ENCODE measurements at places on chromosomes 3 and 15.

GRCh38 chr3:5390936-5391625 lies 203.6 kb downstream of the EDEM1 start:
- DNase-seq, result no peak

- DNase-seq, result no peak
These were observed 108.8 kb downstream of the EFHB start for GRCh38 chr3:19825193-19825592.

- DNase-seq, result no peak
These were observed 186.9 kb downstream of the MAGI1 start for GRCh38 chr3:65851827-65852226.

DNA sequence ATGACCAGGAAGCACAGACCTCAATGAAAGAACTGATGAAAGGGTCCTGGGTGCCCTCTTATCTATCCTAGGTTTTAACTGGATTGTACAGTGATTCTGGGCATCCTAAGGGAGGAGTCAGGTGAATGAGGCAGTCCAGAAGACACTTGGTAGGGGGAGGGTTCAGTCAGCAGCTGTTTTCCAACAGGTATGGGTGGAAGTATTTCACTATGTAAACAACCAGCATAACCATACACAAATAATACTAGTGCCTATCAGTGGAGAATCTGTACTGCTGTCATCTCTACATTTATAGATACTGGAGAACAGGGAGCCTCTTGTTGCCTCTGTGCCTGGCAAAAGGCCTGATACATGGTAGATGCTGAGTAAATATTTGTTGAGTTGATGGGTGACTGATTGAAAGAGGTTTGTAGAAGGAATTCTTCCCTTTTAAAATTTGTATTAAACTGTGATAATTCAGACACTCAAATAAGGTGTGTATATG lies 328.5 kb downstream of the RBMS3 start:
- DNase-seq, result no peak

GRCh38 chr3:194447161-194447560 lies 39.6 kb downstream of the ATP13A3 start:
- no peak for DNase-seq

DNA sequence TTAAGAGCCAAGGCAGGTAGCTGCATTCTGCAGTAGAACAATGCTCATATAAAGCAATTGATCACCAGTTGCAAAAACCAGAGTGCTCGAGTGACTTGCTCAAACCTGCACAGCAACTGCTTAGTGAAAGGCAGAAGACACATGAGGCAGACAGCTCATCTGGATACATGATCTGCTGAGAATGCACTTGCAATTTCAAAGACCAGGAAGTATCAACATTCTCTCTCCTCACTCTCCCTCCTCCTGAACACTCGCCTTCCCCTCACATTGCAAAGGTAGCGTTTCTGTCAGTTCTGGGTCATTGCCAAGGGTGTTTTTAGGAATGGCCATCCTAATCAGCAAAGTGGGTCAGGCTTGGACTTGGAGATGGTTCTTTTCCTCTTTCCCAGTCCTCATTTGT lies 61.0 kb downstream of the BFSP2 start:
- no peak for DNase-seq

DNA sequence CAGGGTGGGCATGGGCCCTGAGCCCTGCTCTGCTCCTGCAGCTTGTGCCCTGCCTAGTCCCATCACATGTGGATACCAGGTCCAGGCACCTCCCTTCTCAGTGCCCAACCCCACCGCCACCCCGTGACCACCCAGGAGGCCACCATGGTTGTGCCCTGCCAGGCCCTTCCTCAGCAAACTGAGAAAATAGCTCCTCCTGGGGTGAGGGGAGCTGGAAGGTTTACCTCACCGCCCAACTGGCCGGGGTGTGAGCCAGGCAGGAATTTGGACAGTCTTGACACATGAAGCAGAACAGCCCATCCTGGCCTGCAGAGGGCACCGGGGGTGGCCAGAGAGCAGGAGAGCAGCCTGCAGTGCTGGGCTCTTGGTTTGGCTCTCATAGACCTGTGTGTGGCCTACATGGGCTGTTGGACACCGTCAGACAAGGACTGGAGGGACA lies 11.4 kb upstream of the C3orf22 start:
- DNase-seq, result no peak

GRCh38 chr3:51395493-51396213 lies 4.6 kb downstream of the RBM15B start:
- no peak for DNase-seq

DNA sequence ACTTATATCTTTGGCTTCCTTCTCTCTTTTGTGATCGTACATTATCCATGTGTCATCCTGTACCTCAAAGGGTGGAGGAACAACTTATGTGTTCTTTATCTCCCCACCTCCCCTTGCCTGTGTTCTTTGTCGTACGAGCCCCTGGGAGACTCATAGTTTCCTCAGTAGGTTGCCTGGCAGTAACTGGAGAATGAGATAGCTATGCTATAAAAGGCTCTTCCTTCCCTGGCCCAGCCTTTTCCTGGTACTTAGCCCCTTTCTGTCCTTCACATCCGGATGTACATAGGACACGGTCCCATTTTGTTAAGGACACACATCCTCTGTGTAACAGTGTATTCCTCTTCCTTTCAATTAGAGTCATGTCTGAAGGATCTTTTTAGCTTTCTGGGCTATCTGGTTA lies 32.1 kb downstream of the PLCL2 start:
- no peak for DNase-seq

DNA sequence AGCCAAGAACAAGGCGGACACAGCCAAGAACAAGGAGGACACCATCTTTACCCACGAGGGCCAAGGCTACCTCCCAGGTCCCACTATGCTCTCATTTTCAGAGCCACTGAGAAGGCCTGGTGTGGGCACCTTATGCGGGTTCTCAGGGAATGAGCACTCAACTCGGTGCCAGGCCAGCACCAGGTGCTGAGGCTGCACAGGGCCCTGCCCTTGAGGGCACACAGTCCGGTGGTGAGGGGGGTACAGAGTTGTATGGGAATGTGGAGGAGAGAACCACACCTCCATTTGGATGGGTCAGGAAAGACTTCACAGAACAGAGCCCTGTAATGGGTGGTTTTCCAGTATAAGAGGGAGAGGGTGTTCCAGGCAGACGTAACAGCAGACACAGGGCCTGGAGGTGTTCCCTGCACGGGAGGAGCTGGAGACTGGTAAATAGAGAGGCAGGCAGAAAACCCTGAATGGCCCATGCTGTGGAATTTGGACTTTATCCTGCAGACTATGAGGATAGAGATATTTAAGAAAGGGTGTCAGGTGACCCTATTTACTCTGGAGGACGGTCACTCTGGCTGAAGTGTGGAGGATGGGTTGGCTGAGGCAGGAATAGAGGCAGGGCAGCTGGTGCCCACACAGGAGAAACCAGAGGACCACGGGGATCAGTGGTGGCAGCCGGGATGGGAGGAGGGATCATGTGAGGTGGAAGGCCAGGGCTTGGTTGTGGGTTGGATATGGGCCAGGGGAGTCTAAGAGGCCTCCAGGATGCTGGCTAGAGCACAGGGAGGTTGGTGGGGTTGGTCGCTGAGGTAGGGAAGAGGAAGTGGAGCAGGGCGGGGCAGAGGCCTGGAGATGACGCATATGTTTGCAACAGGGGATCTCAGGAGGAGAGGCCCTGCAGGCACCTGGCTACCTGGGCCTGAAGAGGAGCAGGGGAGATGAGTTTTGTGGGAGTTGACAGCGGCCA lies 34.6 kb downstream of the CRABP1 start:
- DNase-seq, result no peak

- DNase-seq, result no peak
These were observed 450.7 kb upstream of the SEMA6D start for GRCh38 chr15:47266566-47266965.

DNA sequence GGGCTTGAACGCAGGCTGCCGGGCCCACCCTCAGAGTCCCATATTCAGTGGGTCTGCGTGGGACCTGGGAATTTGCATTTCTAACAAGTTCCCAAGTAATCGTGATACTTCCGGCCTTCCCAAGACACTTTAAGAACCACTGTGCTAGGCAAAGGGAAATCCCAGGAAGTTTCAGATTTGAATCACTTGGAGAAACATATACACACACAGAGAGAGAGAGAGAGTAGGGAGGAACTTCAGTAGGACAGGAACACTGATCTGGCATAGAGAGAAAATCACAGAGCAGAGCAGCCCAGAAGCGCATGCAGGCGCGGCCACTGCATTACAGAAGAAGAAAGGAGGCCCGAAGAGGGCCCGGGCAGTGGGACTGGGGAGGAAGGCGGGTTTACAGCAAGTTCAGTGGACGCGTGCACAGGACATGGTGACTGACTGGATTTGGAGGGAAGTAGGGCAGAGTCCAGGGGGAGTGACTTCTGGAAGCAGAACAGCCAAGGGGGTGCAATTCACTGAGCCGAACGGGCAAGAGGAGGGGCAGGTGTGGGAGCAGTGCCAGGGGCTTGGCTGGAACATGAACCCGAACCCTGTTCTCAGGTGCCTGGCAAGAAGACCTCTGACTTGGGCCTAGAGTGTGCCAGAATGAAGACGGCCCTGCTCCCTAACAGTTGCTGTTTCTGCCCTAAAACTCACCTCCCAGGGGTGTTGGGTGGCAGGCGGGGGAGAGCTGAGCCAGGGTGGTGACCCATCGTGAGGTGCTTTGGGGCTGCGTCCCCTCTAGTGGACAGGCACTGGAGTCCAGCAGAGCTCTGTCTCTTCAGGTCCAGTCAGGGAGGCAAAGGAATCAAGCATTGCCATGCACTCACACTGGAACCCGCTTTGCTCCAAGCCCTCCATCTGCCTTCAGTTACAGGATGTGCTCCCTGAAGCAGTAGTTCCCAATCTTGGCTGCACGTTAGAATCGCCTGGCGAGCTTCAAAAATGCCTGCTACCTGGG lies 101.3 kb upstream of the HES1 start:
- no peak for DNase-seq

DNA sequence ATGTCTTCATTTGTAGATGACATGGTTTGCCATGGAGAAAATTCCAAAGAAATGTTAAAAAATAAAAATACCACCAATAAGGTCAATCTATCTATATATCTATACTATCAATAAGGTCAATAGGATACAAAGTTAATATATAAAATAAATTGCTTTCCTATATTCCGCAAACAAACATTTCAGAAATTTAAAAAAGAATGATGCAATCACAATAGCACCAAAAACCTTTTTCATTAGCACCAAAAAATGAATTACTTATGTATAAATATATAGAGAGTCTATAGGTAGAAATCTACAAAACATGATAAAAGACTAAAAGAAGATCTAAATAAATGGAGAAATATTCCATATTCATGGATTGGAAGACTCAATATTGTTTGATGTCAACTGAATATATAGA lies 22.8 kb upstream of the GOLGA8A start:
- DNase-seq, result no peak

DNA sequence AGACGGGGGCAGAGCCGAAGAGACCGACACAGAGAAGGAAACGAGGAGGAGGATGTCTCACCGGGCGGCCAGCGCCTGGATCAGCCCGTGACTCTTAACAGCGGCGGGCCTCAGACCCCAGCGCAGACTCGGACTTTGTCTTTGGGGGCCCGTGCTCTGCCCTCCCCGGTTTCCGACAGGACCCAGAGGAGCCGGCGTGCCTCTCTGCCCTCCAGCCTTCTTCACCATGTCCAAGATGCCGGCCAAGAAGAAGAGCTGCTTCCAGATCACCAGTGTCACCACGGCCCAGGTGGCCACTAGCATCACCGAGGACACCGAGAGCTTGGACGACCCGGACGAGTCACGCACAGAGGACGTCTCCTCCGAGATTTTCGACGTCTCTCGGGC lies 1.0 kb downstream of the TSC22D2 start:
- DNase-seq, result no peak

DNA sequence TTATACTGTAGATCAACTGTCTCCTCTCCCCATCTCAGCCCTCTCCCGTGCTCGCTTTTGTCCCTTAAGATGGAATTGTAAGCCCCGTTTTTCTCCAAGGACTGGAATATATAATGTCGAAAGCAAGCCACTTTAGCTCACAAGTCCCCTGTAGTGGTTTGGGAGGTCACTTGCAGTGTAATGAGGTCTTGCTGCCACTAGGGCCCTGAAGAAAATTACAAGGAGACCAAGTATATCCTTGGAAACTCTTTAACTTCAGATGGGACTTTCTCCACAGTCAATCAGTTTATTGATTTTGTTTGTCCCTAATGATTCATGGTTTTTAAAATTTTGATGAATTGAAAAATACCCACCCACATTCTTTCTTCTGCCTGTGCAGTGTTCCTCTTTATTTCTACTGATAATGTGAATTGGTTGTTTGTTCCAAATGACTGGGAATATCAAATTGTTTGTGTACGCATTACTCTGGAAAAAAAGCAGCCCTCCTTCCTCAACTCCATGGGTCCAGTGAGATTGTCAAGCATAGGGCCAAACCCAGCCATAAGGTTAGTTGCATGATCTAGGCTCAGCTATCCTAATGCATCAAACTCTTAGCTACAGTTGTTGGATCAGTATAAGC lies 294.8 kb downstream of the MCTP2 start:
- no peak for DNase-seq

DNA sequence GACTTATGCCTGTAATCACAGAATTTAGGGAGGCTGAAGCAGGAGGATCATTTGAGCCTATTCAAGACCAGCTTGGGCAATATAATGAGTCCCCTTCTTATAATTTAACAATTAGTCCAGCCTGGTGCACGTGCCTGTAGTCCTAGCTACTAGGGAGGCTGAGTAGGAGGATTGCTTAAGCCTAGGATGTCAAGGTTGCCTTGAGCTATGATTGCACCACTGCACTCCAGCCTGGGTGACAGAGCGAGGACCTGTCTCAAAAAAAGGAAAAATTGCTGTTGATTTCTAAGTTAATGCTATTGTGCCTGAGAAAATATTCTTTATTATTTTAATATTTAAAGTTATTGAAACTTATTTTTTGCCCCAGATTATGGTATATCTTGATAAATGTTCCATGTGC lies 159.0 kb downstream of the NLGN1 start:
- DNase-seq, result no peak

GRCh38 chr3:119343719-119344118 lies 49.5 kb downstream of the ARHGAP31 start:
- DNase-seq, result no peak

GRCh38 chr3:189144645-189145044 lies 27.1 kb upstream of the TPRG1 start:
- DNase-seq, result no peak

DNA sequence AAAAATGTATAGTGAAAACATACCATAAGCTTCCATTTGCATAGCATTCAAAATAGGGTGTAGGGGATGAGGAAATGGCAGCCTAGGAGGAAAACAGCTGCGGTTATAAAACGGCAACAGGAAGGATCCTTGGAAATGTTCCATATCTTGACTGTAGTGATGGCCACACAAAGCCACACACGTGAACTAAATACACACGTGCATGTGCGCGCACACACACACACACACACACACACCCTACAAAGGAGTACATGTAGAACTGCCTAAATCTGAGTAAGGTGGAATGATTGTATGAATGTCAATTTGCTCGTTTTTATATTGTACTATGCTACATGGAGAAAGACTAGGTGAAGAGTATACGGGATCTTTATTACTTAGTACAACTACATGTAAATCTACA lies 3.9 kb upstream of the IREB2 start:
- DNase-seq, result no peak

Data from spinal cord (tissue), 10 donors.